ENCODE measurements at places on chromosomes 16 and 17.

- no peak for DNase-seq
These were observed 10.6 kb downstream of the RMI2 start for GRCh38 chr16:11355862-11356261.

DNA sequence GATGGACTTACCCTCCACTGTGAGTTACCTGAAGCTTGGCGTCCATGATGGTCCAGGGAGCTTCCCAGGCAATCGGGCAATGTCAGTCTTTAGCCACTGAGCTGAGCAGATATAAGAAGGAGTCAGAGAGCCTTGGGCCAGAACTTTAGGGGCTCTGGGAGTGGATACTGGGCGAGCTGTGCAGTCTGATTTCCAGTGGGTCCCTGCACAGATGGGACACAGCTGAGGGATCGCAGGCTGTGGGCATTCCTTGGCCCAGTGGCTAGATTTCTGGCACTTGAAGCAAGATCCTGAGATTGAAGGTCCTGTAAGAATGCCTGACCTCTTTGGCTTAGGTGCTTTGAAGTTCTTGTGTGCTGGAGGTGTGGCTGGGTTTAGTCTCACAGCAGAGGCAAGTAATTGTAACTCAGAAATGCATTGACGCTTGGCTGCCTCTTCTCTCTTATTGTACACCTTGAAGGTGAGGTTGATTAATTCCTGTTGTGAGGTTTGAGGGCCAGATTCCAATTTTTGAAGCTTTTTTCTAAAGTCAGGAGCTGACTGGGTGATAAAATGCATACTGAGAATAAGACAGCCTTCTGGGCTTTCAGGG, 2283.8 kb downstream of the TP53TG3F start:
- no peak for DNase-seq

DNA sequence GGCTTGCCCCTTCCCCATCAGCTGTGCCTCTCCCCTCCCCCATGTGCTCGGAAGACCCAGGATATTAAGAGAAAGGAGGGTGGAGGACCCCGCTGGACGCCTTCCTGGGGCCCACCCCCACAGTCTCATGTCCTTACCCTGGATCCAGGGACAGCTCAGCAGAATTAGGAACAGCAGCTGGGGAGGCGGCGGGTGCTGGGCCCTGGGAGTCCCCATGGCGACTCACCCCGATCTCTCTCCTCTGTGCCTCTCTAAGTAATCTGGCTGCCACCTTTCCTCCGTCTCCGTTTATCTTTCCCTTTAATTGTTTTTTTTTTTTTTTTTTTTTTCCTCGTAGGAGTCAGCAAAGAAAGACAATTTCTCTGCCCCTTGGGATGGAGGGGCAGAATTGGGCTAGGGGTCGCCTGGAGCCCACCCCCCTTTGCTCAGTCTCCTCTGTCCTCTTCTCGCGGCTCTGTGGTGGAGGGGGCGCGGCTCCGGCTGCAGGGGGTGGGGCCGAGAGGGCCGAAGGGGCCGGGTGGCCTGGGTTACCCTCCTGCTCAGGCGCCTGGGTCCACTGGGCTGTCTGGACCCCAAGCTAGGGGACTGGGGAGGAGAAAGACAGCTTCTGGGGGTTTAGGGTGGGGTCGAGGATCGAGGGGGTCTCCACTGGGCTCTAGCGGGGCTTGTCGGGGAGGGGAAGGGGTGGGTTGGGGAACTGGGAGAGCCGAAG, 390 bp downstream of the SEZ6L2 start:
- DNase-seq = no peak

GRCh38 chr17:55272711-55273578, 8.2 kb downstream of the HLF start:
- no peak for DNase-seq

DNA sequence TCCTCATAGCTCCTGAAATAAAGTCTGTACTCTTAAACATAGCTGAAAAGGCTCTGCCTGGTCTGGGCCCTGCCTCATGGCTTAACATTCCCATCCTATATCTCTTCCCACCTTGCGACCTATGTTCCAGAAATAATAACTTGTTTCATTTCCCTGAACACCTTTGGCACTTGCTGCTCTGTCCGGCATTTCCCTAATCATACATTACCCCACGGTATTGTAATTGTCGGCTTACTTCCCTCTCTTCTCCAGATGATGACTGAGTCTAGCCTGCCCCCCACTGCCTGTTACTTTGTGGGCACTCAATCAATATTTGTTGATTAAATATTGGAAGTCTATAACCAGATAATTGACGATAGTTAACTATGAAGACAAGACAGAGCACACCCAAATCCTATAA, 23.3 kb upstream of the SUPT4H1 start:
- no peak for DNase-seq

DNA sequence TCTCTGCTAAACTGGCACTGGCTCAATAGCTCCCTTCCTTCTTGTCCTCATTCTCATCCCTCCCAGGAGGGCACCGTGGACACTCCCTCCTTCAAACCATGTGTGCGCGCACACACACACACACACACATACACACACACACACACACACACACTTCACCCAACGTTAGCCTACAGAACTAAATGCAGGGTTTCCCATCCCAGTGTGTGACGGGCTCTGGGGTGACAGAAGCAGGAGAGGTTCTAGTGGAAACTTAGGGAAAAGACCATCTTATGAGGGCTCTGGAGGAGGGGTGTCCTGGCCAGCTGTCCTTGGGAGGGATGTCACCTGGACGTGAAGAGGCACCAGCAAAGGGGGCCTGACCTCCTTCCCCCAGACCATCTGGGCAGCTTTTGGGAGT, 19.7 kb downstream of the OSBPL7 start:
- no peak for DNase-seq

GRCh38 chr17:45300060-45300751, 16.6 kb downstream of the MAP3K14 start:
- no peak for DNase-seq

DNA sequence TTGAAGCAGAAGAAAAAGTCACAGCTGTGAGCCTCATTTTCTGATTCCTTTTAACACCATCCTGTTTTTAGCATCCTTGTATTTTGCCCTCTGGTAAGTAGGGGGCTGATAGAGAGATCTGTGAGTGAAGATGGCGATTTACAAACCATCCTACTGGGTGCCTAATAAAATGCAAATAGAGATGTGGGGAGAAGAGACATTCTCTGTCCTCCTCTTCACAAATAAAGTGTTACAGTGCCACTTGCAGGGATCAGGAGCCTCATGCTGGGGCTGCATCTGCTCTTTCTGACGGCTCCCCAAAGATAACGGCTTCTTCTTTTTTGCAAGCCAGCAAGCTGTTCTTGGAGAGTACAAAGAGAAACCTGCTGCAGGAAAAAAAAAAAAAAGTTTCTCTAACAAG, 418.6 kb downstream of the TOX3 start:
- no peak for DNase-seq
